Stimulated activated CD4-positive, alpha-beta T cell treated with anti-CD3 and anti-CD28 coated beads, TNF-alpha, amount 100 ng/mL, for 1 hour (primary cell): ENCODE measurements at places on chromosomes 6 and 20.

DNA sequence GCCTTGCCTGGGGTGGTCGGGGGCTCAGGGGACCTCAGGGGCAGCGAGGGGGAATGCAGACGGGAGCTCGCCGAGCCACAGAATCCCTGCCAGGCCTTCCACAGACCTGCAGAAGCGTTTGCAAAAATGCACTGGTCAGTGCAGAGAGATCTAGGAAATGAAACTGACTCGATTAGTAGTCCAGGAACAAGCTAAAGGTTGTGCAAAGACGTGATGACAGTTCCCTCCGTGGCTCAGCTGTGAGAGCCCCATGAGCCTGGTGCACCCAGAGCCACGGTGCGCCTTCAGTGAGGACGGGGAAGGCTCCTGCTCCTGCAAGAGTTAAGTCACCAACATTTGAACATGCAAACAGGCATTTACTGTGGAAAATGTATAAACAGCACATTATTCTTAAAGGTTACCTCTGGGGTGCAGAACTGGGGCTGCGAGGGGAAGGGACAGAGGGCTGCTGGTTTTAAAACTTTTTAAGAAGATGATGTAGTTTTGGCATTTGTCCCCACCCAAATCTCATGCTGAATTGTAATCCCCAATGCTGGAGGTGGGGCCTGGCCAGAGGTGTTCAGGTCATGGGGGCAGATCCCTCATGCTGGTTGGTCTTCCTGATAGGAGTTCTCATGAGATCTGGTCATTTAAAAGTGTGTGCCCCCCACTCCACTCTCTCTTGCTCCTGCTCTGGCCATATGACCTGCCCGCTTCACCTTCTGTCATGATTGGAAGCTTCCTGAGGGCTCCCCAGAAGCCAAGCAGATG is 147.3 kb downstream of the DLL1 start:
- DNase-seq: no peak

DNA sequence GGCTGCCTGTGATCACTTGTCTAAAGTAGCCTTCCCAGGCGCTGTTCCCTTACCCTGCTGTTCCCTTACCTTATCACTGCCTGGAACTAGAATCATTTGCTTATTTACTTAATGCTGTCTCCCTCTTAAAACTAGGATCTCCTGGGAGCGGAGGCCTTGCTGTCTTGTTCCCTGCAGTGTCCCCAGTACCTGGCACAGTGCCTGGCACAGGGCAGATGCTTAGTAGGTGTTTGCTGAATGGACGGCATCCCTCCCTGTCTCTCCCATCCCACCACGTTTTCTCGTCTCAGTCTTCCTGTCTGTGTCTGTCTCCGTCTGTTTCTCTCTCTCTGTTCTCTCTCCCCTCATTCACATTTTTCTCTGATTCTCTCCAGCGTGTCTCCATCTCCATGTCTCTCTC is 99.9 kb upstream of the MYL9 start:
- no peak for DNase-seq

GRCh38 chr6:53161481-53162009 is 12.9 kb upstream of the GCM1 start:
- DNase-seq: no peak

- no peak for DNase-seq
Observed at GRCh38 chr6:150567823-150568383, 31.8 kb upstream of the PLEKHG1 start.

- no peak for DNase-seq
Observed at GRCh38 chr20:3156811-3157619, 2.6 kb downstream of the FASTKD5 start.

DNA sequence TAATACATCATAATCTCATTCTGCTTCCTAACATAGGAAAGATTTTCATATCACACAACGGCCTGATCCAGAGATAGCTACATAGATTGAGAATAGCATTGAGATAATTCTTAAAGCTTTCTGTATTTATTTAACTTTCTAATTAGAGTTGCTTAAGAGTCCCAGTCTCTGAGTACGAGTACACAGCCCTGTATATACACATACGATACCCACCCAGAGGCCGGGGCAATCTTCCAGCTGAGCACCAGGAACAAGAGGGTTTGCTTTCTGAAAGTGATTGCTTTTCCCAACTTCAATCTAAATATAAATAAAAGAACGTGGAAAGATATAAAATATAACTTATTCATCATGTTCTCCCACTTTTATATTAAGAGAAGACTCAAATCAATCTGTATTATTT is 313.8 kb downstream of the COL12A1 start:
- no peak for DNase-seq

DNA sequence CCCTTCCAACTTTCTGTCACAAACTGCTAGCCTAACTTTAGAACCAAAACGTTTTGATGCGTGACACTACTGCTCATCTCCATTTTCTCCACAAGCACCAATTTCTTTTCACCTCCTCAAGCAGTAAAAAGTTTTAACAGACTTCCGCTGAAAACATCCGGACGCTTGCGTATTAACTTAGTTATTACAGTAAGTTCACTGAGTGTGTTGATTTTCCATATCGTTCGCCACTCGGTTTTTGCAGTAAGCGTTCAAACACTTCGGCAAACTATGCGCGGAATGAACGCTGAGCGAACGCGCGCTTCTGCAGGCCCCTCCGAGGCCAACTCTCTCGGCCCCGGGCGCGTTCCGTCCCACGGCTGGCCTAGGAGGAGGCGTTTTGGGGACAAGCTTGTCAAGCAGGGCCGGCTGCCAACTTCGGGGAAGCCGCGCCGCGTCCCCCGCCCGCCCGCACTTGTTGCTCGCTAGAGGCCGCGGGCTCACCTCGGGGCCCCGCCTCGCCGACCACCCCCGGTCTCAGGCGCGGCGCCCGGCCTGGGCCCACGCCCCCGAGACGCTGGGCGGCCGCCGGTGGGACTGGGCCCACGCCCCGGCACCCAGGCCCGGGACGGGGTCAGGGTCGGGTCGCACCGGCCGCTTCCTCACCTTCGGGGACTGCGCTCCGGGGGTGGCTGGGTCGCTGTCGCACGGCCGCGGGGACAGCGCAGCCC is 945 bp downstream of the PHF10 start:
- no peak for DNase-seq

- no peak for DNase-seq
Observed at GRCh38 chr20:53124803-53125202, 152.6 kb downstream of the TSHZ2 start.

DNA sequence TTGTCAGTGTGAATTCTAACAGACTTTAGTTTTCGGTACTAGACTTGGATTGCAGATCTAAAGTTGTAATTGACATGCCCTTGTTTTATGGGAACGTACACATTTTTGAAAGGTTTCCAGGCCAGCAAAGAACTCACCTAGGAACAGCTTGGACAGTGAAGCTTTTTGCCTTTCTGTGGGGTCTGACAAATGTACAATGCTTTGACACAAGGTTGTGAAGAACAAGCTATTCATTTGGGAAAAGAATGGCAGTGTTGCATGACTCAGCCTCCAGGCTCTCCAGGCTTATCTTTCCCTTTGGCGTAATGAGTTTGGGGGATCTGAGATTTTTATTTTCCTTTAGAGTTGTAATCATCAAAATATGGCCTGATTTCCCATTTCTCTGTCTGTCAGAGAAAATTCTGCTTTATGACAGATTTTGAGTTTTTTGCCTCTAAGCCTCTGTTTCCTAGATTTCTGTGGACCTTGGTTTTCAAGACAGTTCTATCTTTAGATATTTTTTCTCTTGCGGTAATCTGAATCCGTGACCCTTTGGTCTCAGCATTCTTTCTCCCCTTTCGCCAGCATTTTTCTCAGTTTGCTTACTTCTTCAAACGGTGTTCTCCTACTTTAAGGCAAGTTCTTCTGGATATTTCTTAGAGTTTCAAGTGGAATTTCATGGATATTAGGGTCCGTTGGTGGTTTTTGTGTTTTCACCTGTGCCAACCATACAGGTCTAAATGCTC is 221.0 kb downstream of the ADGB start:
- DNase-seq: no peak

- DNase-seq: no peak
Observed at GRCh38 chr6:52502306-52503029, 74.4 kb downstream of the TRAM2 start.

- no peak for DNase-seq
Observed at GRCh38 chr20:43397147-43397546, 60.5 kb upstream of the SRSF6 start.

DNA sequence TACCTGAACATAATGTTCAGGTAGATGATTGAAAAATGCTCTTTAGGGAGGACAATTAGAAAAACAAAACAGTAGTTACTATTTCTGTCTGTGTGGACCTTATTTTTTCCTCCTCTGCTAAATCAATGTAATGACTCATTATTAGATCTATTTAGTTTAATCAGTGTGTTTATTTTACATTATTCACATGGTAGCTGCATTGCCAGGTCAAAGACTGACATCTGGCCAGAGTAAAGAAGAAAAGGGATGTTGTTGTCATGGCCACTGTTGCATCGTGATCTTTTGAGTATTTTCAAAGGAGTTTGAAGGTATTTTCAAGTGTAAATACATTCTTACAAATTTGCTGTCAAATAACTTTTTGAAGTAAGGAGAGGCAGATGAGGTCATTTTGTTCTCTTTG is 5.9 kb downstream of the CMTR1 start:
- DNase-seq: no peak

DNA sequence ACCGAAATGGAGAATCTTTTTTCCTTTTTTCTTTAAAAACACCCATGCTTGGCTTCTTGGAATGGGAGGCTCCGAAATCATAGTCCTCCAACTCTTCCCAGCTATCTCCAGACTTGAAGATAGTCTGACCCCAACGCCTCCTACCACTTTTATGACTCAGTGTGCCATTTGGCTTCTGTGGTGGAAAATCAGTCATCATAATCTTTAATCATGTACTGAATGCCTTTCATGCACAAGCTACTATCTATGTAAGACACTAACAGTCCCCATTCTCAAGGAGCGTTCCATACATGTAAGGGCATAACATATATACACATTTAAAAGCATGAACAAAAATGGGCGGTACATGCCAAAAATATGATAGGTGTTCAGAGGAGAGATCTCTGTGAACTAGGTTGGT is 44.1 kb downstream of the TMEM14B start:
- no peak for DNase-seq

- no peak for DNase-seq
Observed at GRCh38 chr6:70171236-70171635, 131.6 kb downstream of the COL9A1 start.

- no peak for DNase-seq
Observed at GRCh38 chr6:110746680-110747079, 68.6 kb downstream of the CDK19 start.

DNA sequence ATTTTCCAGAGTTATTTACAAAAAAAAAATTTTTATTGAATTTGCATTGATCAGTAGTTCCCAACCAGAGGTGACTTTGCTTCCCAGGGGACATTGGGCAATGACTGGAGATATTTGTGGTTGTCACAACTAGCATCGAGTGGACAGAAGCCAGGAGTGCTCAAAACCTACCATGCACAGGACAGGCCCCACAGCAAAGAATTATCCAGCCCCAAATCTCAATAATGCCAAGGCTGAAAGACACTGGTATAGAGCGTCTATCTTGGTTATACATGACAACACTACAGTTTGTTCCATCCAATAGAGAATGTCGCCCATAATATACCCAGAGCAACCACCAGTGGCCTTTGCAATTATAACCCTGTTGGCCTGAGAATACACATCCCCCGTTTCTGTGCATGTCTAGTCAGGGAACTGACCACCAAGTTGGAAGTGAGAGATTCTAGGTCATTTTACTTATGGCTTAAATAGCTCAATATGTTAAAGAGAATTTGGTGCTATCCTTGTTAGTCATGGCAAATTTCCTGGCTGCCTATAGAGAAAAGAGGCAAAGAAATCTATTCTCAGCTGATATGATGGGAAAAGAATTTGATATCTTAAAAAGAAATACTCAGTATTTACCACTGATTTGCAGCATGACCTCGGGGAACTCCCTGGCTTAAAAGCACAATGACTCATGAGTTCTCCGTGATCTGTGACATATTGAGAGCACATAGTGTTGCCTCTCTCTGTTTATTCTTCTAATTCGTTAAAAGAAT is 76.0 kb upstream of the ADTRP start:
- no peak for DNase-seq

DNA sequence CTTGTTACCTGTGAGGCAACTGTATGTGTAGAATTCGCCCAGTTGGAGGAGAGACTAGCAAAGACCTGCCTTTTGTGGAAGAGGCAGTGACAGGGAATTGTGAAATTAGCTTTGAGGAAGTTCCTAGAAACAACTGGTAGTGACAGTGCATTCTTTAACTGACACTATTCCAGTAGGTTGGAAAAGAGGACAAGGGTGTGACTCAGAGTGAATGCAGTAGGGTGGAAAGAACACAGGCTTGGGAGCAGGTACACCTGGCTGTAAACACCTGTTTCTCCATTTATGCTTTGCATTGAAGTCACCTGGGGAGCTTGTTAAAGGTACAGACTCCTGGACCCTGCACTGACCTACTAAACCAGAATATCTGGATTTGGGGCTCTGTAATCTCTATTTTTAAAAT is 295.7 kb downstream of the PHACTR1 start:
- no peak for DNase-seq
